HFFc6 (cell line): ENCODE measurements at places on chromosomes 11 and 22. TPM values are rescaled to one million over a fixed set of nuclear protein-coding genes. Genes with fewer than 3 reads are reported as not detected.

The GPHA2 gene
- total RNA-seq = not detected in 3 replicates

The OR51B5 gene
- total RNA-seq = 0.18 TPM in 1 of 3 replicates, not detected in the others

The ANAPC15 gene
- total RNA-seq = 82.2 to 98.6 TPM (median 83.0 TPM) in 3 replicates

The ARHGEF17 gene
- total RNA-seq = 92.6 to 105 TPM (median 93.4 TPM) in 3 replicates

The FAM180B gene
- total RNA-seq = not detected in 3 replicates

The ACR gene
- not detected in 3 replicates for total RNA-seq

The CYP2D6 gene
- 0.11 to 0.19 TPM (median 0.11 TPM) in 3 replicates for total RNA-seq

The GAB4 gene
- total RNA-seq = not detected in 3 replicates

The IL10RA gene
- not detected in 3 replicates for total RNA-seq

The EMSY gene
- total RNA-seq = 12.3 and 15.6 TPM in 2 replicates

The VSIG2 gene
- total RNA-seq = not detected in 3 replicates

- no peak for DNase-seq
These were observed 22.0 kb downstream of the PIH1D2 start for GRCh38 chr11:112051768-112052167.

- DNase-seq = peak; percentile 21
These were observed at the start of gene SLC43A1 for GRCh38 chr11:57515332-57516060. SLC43A1 (minus strand) TSS chr11:57515702; CDS start chr11:57514111, 1,591 bp downstream.

DNA sequence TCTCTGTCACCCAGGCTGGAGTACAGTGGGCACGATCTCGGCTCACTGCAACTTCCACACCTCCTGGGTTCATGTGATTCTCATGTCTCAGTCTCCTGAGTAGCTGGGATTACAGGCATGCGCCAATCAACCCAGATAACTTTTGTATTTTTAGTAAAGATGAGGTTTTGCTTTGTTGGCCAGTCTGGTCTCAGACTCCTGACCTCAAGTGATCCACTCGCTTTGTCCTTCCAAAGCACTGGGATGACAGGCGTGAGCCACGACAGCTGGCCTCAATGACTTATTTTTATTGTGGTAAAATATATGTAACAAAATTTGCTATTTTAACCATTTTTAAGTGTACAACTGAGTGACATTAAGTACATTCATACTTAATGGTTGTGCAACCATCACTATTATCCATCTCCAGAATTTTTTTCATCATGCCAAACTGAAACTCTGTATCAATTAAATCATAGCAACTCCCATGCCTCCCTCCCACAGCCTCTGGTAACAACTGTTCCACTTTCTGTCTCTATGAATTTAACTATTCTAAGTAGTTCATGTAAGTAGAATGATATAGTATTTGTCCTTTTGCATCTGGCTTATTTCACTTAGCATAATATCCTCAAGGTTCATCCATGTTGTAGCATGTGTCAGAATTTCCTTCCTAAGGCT lies 50.7 kb upstream of the CWF19L2 start:
- DNase-seq = no peak

GRCh38 chr22:49156662-49157285 lies 670.9 kb downstream of the BRD1 start:
- no peak for DNase-seq

GRCh38 chr22:49087198-49087597 lies 740.5 kb downstream of the BRD1 start:
- DNase-seq = no peak

- DNase-seq = no peak
These were observed 18.2 kb upstream of the SYN3 start for GRCh38 chr22:33076343-33076742.

DNA sequence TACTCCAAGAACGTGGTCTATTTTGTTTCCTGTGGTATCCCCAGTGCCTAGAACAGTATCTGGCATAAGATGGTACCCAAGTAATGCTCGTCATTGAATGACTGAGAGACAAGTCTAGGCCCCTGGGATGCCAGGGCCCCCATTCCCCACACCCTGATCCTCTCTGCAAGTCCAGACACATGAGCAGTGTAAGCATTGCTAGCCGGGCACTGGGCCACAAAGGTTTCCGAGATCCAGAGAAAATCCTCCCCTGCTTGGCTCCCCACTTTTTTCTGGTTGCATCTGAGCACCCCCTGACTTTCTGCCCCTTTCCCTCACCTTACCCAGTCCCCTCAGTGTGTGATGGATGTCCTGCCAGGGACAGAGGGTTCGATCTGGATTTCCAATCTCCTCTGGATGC lies 160.1 kb upstream of the NECTIN1 start:
- no peak for DNase-seq

DNA sequence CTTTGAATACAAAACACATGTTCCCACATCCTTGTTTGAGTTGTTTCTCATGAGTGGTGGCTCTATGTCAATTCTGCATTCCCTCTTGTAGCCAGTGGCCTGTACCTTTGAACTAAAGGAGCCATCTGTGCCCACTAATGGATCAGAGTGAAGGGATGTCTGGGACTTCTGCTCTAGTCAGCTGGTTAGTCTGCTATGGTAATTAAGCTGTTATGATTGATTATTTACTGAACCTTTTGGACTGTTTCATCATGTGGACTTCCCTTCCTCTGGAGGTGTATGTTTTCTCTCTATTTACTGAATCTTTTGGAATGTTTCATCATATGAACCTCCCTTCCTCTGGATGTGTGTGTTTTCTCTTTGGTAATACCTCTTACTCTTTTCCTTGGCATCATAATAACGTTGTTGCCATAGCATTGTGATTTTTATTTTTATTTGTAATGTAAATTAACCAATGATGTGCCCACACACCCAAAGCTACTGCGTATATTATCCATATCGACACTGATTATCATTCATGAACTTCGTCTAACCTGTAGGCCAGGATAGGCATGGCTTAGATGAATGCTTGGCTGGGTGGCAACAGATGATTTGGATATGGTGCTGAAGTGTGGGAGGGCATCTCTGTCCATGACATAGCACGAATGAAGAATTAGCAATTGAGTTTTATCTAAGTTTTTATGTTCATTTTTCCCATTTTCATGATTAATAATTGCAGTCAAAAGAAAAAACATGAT lies 112.3 kb upstream of the SORL1-AS1 start:
- no peak for DNase-seq

- no peak for DNase-seq
These were observed 404.8 kb upstream of the FAT3 start for GRCh38 chr11:91819777-91820176.

- DNase-seq = no peak
These were observed 6.3 kb downstream of the HTATIP2 start for GRCh38 chr11:20369826-20370225.

DNA sequence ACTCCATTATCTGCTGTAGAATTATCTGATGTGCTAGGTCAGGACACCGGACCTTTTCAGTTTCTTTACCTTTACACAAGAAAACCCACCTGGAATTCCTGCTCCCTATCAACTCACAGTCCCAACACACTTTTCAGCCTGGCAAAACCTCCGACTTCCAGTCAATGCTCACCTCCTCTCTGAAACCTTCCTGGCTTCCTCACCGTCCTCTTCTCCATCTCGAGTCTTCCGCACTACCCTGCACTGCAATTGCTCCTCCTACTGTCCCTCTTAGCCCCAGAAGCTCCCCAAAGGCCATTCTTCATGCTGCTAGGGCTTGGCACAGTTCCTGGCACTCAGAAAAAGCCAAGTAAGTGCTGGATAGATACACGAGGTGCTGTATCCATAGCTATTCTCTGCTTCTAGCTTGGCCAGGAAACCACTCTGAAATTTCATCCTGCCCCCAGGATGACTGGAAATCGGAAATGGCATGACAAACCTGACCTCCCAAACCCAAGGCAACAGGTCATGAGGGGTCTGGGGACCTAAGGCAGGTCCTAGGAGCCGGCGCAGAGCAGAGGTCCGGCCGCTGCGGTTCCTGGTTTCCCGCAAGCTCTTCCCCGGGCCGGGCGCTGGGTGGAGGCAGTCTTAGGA lies 702 bp downstream of the SYN3 start:
- no peak for DNase-seq

GRCh38 chr11:17020831-17021230 lies 6.6 kb upstream of the PLEKHA7 start:
- no peak for DNase-seq

DNA sequence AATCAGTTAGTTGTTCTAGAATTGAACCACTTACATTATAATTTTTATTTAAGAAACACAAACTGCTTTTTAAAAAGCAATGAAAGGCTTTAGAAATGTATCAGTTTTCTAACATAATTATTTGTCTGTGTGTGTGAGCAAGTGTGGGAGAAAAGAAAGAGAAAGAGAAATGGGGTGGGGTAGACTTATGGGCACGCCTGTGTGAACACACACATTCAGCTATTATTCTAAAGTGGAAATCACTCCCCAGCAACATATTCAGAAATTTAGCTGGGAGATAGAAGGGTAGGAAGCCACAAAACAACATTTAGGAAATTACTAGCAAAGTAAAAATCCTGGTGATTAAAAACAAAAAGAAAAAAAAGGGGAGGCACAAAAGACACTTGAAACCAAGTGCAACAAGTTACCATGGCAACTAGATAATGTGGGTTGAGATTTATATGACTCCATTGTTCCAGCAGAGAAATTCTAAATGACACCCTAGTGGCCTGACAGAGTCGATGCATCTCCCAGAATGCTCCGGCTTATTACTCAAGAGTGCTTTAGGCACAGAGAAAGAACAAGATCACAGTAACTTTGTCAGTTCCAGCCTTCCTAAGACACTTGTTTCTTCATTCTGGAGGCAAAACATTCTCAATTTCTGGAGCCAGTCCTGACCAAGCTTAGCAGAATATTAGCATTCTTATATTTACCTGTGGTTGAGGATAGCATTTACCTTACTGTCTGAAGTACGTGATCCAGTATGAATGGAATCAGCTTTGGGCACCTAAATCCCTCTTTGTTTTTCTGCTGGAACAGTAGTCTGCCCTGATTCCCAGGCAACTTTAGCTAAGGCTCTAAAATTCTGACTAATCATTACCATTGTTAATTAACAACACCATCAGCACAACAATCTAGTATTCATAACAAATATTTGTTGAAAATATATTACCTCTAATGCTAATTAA lies 444.4 kb downstream of the DLG2 start:
- no peak for DNase-seq

- DNase-seq = peak; percentile 92
These were observed 65.4 kb downstream of the MICAL2 start for GRCh38 chr11:12175694-12176241.

- no peak for DNase-seq
These were observed 75.9 kb downstream of the PHF21B start for GRCh38 chr22:44933666-44934453.

- no peak for DNase-seq
These were observed 55.9 kb upstream of the CD44 start for GRCh38 chr11:35083181-35083430.

DNA sequence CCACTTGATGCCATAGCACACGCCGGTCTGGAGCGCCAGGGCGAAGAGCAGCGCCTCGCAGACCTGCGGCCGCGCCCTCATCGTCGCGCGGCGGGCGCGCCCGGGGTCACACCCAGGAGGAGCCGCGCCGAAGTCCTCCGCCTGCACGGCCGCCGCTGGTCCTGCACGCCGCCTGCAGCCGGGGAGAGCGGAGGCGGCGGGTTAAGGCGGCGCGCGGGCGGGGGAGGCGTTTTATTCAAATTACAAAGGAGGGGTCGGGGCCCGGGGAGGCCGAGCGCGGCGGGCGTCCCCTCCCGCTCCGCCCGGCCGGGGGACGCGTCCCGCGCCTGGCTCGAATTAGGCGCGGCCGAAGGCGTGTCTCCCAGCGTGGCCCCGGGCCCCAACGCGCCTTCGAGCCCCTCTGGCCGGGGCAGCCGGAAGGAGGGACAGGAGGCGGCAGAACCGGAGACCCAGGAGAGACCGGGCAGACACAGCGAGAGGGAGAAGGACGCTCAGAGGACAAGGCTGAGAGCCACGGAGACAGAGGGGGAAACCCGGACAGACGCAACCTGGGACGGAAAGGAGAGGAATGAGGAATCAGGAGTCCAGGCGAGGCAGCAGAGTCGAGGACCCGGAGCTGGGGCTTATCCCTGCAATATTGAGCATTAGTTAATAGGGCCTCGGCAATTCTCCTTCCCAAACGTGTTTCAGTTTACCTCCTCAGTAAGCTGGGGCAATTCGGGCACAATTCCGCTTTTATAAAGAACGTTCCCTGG lies at the start of gene WNT11:
Gene WNT11, minus strand, starts transcription at position 176 of the 755 bp plus-strand sequence. Its CDS starts 95 bp downstream, at position 81.
- DNase-seq = no peak

- DNase-seq = no peak
These were observed 116.7 kb upstream of the SERPIND1 start for GRCh38 chr22:20656902-20657836.

GRCh38 chr11:87712802-87713202 lies 462.4 kb downstream of the RAB38 start:
- no peak for DNase-seq

DNA sequence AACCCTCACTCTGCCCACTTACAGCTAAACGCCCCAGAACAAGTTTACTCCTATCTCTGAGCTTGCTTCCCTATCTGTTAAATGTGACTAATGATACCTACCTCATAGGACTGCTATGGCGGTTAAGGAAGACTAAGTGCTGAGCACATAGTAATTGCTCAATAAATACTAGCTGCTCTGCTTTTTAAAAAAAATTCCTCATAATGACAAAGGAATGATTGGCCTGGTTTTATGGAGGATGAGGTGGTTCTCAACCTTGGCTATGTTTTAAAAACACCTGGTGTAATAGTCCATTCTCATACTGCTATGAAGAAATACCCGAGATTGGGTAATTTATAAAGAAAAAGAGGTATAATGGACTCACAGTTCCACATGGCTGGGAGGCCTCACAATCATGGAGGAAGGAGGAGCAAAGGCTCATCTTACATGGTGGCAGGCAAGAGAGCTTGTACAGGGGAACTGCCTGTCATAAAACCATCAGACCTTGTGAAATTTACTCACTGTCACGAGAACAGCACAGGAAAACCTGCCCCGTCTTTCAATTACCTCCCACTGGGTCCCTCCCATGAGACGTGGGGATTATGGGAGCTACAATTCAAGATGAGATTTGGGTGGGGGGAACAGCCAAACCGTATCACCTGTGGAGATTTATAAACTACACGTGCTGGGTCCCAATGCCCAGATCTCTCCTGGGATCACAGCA lies 127.2 kb upstream of the SYT13 start:
- no peak for DNase-seq

- DNase-seq = peak; percentile 51
These were observed 33.0 kb upstream of the P2RY2 start for GRCh38 chr11:73184953-73185671.
